HFF-Myc (cell line): ENCODE measurements at places on chromosomes 1 and 21.

- DNase-seq, result peak; percentile 29
Measured at GRCh38 chr1:70504821-70505193, 93.7 kb downstream of the CTH start.

GRCh38 chr1:211557894-211558625 is 20.9 kb downstream of the SLC30A1 start:
- no peak for DNase-seq

DNA sequence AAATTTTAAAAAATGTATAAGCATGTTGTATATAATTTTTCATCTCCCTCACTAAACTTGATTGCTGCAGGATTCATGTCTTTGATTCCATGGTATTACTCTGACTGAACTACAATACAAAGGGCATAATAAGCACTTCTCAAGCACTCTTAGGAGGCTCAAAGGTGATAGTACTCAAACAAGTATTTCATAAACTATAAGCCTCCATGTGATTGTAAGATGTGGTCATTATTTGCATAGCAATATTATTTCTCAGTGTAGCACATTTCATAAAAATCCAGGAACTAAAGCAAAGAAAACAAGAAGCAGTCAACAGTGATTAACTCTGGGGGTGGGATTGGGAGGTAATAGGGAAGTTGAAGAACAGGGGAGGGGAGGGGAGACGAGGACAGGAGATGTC is 106.2 kb upstream of the DPT start:
- no peak for DNase-seq

GRCh38 chr21:40638466-40639251 is 208.3 kb downstream of the DSCAM start:
- no peak for DNase-seq

DNA sequence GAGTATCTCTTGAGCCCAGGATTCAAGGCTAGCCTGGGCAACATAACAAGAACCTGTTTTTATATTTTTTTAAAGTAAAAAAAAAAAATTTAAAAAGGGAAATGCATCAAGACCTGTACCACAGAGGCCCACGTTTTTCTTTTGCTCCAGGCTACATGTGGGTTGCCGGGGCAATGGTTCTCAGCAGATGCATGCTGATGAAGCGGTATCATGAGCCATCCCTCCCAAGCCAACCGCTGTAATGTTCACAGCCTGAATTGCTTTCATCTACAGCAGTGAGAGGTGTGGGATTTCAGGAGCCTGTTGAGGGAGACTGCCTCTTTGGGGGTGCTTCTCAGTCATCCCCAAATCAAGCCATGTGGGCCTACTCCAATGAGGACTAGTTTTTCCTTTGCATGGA is 60.5 kb downstream of the CD58 start:
- no peak for DNase-seq

DNA sequence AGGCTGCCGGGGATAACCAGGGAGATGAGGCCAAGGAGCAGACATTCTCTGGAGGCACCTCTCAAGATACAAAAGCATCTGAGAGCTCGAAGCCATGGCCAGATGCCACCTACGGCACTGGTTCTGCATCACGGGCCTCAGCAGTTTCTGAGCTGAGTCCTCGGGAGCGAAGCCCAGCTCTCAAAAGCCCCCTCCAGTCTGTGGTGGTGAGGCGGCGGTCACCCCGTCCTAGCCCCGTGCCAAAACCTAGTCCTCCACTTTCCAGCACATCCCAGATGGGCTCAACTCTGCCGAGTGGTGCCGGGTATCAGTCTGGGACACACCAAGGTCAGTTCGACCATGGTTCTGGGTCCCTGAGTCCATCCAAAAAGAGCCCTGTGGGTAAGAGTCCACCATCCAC is 19.4 kb upstream of the SH3D21 start:
- no peak for DNase-seq

GRCh38 chr1:109341944-109342930 is 35.4 kb upstream of the MYBPHL start:
- no peak for DNase-seq

DNA sequence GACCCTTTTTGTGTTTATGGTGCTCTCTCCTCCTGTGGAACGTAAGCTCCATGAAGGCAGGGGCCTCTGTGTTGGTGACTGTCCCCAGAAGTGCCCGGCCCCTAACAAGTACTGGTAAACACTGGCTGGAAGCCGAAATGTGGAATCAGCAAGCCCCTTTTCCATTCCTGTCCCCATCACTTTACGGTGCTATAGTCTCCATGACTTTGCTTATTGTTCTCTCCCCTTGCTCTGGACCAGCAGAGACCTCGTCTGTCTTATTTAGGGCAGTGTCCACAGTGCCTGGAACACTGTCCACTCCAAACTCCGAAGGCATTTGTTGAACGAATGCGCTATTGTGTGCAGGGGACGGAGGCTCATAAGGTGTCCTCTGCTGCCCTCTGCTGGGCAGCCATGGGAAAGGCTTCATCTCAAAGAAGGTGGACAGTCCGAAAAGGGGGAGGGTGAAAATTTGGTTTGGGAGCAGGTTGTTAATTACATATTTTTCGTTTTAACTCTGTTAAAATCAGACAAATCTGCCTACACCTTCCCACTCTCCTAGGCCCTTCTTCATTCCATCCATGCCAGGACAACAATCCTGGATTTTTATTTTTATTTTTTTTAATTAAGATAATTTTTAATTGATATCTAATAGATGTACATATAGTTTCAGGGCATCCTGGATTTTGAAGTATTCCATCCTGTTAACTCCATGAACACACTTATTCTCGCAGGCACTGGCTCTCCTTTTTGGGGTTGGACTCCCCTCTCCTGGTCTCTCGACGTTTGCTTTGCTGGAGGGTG is 115.6 kb downstream of the PGBD5 start:
- DNase-seq, result peak; percentile 44

DNA sequence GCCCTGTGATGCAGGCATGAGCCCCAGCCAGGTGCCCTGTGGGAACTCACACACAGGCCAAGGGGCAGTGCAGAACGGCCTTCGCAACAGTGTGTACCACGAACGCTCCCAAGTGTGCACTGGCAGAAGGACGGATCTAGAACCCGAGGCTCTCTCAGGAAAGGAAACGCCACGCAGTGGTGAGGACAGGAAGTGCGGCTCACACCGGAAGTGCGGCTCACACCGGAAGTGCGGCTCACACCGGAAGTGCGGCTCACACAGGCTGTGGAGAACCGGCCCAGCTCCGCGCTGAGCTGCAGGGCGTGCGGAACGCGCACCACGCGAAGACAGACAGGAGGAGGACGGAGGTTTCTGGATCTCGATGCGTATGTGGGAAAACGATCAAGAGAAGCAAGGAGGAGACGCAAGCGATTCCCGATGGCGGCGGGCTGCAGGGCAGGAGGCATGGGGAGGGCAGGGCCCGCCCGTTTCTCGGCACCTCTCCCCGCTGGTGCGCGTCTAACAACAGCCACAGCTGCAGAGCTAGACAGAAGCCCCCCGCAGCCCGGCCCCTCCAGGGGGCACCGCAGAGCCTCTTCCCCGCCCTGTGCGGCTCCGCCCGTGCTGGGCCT is 35.9 kb upstream of the TMEM52 start:
- no peak for DNase-seq

DNA sequence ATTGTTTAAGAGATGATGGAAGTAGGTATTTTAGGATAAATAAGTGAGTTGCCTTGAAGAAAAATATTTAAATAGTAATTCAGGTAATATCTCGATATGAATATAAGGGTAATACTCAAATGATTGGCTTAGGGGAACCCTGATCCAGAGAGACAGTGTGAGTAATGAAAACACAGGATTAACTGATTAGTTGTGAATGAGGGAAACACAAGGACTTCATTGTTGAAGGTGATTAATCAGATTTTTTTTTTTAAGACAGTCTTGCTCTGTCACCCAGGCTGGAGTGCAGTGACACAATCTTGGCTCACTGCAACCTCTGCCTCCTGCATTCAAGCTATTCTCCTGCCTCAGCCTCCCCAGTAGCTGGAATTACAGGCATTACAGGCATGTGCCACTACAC is 12.7 kb downstream of the SLC25A33 start:
- DNase-seq, result no peak

GRCh38 chr1:184656221-184656620 is 98.4 kb downstream of the EDEM3 start:
- no peak for DNase-seq

DNA sequence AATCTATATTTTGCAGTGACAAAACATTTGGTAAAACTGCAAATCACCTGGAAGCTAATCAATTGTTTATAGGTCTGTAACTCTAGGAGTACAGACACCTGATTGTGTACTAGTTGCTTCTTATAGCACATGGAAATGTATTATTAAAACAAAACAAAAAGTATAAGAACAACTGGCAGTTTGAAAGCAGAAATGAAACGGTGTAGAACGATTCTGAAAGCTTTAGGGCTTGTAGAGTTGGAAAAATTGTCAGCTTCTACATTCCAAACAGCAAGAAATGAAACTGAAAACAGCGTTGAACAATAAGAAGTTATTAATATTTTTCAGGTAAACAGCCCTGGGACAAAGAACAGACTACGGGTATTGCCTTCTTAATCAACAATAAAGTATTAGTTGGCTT is 273.3 kb downstream of the OLFM3 start:
- no peak for DNase-seq

DNA sequence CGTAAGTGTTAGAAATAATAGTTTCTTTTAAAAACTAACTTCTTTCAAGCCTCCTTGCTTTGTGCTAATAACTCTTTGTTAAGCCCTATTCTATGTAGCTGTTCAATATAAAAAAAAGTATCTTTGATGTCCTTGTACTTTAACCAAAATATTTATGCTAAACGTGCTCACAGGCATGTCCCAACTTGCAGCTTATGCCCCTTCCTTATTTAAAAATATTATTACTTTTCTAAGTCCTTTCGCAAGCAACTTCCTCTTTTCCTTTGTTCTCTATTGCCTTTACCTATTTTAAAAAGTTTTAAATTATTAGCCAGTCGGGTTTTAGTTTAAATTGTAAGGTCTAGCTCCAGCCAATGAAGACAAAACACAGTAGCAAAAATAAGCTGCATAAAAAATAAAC is 43.4 kb upstream of the NBPF3 start:
- no peak for DNase-seq

DNA sequence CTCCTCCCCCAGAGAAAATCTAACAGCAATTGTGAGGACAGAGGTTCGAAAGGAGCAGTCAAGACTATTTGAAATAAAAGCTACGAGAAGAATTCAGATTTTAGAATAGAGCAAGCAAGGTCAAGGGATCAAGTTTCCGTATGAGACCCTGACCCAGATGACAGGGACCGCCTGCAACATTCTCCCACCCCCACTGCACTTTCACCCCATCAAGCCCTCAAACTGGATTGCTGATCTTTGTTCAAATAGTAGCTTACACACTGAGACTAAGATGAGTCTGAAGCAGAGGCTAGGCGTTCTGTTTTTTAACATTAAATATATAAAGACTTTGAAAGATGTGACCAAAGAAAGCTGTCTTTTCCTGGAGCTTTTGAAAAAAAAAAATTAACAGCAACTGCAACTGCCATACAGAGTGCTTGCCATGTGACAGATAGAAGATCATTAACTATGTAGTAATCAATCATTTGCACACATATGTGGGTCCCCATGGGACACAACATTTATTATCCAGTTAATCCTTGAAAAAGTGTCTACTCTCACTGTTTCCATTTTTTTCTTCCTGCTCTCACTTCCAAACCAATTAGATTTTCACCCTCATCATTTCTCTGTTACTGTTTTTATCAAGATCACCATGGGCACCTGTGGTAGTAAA is 120.0 kb downstream of the GRIK1 start:
- no peak for DNase-seq

DNA sequence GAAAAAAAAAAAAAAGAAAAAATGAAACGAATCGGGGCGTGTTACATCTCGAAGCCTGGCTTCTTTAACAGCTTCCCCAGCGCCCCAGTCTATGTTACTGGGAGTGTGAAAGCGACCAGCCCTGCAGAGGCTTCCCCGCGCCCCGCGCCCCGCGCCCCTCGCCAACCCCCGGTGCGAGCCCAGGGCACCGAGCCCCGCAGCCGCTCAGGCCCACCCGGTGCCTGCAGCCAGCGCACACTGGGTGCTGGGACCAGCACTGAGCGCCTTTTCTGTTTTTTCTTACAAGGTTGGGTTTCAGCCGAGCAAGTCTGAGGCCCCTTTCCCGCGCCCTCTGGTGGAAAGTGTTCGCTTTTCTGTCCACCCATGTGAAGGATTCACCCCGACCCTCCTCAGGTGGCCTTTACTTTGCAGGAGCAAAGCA is 42.1 kb upstream of the ZNF496 start:
- no peak for DNase-seq

DNA sequence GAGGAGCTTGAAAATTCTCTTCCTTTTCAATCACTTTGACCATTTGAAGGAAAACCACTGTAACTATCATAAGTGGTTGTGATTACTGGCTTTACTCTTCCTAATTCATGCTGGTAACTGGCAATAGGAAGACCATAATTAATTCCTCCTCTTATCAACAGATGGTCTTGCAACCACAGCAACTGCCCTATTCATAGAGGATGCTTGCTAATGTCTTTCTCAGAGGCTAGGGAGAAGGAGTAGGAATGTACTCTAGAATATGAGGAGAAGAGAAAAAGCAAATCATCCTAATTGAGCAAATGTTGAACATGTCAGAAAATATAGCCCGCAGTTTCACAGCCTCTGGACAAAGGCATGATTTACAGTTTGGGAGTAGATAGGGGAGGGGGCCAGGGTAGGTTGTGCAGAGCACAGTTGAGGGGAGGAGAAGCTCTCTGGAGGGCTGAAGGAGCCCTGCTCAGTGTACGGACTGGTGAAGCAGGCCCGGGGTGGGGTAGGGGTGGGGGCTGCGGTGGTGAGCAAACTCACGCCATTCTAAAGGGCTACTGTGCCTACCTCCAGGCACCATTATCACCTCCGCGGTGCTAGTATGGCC is 192.9 kb downstream of the PCP4 start:
- DNase-seq, result no peak

- no peak for DNase-seq
Measured at GRCh38 chr1:18931730-18932129, 24.7 kb downstream of the IFFO2 start.

GRCh38 chr1:43235451-43236121 is 34.2 kb upstream of the TMEM125 start:
- no peak for DNase-seq

- no peak for DNase-seq
Measured at GRCh38 chr1:28591708-28592320, at the start of gene RAB42. Gene RAB42, plus strand, starts transcription at chr1:28592265. Its CDS starts 247 bp downstream, at chr1:28592512.
